Activated T-cell treated with anti-CD3 and anti-CD28 coated beads for 1 hour (primary cell): ENCODE measurements at places on chromosomes 3 and 15.

- DNase-seq, result no peak
Observed at GRCh38 chr3:145313751-145314150, 847.2 kb downstream of the PLOD2 start.

DNA sequence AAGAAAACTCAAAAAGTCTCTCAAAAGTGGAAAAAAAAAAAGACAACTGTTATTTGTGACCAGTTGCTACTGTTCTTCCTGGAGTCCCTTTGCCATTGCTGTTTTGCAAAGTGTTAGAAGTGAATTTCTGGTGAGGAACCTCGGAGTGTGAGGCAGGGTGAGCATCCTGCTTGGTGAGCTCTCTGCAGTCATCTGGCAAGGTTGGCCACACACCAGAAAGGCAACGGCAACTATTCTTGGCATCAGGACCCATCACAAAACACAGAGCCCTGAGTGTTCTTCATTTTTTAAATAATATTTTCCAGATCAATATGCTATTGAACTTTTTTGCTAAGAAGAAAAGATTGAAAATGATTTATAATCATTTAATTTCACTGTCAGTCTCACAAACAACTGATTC is 60.7 kb downstream of the CGNL1 start:
- no peak for DNase-seq

DNA sequence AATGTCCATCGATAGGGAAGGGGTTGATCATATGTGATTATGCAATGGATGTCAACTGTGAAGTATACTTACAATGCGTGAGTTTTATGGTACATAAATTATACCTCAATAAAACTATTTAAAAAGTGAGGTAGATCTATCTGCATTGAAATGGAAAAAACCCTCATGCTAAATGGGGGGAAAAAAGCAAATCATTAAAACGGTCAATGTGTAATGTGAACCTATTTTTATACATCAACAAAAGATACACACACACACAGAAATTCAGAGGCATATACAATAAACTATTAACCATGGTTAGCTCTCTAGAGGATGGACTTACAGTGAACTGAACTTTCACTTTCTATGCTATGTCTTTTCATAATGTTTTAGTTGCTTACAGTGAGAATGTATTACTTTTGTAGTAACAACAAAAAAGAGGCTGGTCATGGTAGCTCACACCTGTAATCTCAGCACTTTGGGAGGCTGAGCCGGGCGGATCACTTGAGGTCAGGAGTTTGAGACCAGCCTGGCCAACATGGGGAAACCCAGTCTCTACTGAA is 23.1 kb downstream of the STIMATE start:
- no peak for DNase-seq

GRCh38 chr3:102980355-102980696 is 545.5 kb downstream of the ZPLD1 start:
- no peak for DNase-seq

DNA sequence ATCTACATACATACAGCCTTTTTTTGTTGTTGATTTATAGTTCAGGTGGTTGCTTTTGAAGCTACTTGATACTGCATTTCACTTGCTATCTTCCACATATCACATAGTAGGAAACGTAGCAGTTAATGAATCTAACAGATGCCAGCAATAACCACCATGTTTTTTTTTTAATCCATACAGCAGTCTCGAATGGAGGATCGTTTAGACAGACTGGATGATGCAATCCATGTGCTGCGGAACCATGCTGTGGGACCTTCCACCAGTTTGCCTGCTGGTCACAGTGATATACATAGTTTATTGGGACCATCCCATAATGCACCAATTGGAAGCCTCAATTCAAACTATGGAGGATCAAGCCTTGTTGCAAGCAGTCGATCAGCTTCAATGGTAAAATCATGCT is 123.2 kb upstream of the CGNL1 start:
- no peak for DNase-seq
